ENCODE measurements at places on chromosomes 2 and 18.

GRCh38 chr2:80469428-80469827 is 164.9 kb upstream of the LRRTM1 start:
- no peak for DNase-seq

DNA sequence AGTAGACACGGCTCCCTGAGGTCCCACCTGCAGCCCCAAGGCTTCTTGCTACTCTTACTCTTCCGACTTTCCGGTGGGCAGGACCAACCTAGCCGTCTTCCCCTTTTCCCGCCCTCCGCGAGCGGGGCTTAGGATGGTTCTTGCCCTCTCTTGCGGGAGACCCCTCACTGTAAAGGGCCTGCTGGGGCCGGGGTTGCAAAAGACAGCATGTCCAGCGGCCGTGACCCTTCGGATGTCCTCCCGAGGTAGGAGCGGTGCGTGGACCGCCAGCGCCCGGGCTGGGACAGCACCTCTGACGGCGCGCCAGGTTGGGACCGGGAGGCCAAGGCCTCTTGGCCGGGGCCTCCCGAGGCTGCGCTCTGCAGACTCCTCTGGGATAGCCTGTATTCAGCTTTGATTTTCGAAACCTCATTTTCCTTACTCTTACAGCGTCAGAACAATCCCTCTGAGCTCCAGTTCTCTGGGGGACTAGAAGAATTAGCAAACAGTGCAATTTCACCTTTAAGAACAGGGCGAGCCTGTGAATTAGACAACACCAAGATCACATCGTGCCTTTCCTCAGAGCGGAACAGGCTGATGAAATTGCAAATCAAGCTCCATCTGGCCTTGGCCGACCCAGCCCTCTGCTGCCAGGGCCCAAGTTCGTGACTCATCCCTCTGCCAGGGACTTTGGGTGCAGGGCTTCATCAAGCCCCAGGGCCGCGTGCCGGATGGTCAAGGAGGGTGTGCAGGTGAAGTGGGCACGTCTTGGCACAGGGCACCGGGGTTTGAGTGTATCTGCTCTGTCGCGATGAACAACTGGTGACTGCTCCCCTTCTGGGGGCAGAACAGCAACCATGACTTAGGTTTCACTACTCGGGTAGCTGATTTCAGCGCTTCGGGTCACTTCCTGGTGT is 777 bp downstream of the MOCOS start:
- no peak for DNase-seq

GRCh38 chr2:217706513-217706912 is 296.3 kb downstream of the TNS1 start:
- no peak for DNase-seq

GRCh38 chr18:2699001-2699400 is 43.5 kb downstream of the SMCHD1 start:
- no peak for DNase-seq

DNA sequence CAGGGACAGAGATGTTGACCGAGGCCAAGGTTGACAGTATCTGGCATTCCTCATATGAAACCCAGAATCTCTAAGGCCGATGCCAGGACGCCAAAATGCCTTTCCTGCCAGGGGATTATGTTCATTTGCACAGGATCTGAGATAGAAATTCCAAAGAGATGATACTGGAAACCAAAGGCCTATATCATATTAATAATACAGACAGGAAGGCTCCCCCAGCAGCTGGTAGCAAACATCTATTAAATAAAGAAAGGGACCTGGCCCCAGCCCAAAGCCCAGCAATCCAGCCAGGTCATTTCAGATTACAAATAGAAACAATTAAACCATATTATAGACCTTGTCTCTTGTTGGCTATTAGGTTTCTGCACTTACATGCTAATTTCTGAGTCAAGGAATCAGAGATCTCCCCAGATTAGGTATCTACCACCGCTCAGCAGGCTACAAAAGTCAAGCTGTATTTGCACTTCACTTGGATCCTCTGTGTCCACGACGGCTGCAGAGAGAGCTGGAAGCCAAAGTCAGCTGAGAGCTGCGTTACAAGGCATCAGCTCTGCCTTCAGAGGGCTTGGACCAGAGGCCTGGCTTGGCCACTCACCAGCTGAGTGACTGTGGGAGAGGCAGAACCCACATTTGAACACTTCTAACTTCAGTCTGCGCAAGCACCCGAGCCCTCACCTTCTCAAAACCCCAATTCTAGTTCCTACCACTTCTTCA is 269.3 kb upstream of the SIX2 start:
- no peak for DNase-seq

All from NCI-H748 treated with DMSO at 0.1 percent for 48 hours (cell line).